ENCODE measurements at places on chromosomes 7 and 10.

- no peak for DNase-seq
Measured at GRCh38 chr10:76352300-76352699, 920.9 kb downstream of the LRMDA start.

- no peak for DNase-seq
Measured at GRCh38 chr7:30771880-30772425, 736 bp downstream of the MINDY4 start.

- DNase-seq: no peak
Measured at GRCh38 chr7:74526780-74527179, 73.1 kb downstream of the GTF2IRD1 start.

DNA sequence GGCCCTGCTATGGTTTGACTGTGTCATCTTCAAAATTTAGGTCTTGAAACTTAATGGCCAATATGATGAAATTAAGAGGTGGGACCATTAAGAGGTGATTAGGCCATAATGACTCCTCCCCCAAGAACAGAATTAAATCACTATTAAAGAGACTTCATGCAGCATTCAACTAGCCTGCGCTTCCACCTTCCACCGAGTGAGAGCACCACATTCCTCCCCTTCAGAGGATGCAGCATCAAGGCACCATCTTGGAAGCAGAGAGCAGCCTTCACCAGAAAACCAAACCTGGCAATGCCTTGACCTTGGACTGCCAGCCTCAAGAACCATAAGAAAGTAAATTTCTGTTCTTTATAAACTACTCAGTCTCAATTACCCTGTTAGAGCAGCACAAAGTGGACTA lies 371.1 kb upstream of the NFE2L3 start:
- no peak for DNase-seq

GRCh38 chr10:13644866-13645265 lies 58.1 kb downstream of the PRPF18 start:
- no peak for DNase-seq

Measured in glutamatergic neuron (in vitro differentiated cells).